ENCODE measurements at places on chromosomes 2 and 18. TPM values are rescaled to one million over a fixed set of nuclear protein-coding genes. Genes with fewer than 3 reads are reported as not detected.

The CTNNA2 gene
- total RNA-seq, result not detected

The NEU2 gene
- total RNA-seq, result not detected

The AGBL5 gene
- 2.1 TPM for total RNA-seq

The PMS1 gene
- total RNA-seq, result 8.7 TPM

The REG1B gene
- not detected for total RNA-seq

The CRYBA2 gene
- total RNA-seq, result not detected

The POTEE gene
- not detected for total RNA-seq

The SULT1C2 gene
- total RNA-seq, result not detected

The SKOR2 gene
- total RNA-seq, result not detected

The LYPD6 gene
- total RNA-seq, result 1.8 TPM

The MAP3K19 gene
- not detected for total RNA-seq

The AMER3 gene
- total RNA-seq, result not detected

The MFSD2B gene
- not detected for total RNA-seq

GRCh38 chr2:43032213-43033015 lies 194.0 kb downstream of the ZFP36L2 start:
- no peak for DNase-seq

DNA sequence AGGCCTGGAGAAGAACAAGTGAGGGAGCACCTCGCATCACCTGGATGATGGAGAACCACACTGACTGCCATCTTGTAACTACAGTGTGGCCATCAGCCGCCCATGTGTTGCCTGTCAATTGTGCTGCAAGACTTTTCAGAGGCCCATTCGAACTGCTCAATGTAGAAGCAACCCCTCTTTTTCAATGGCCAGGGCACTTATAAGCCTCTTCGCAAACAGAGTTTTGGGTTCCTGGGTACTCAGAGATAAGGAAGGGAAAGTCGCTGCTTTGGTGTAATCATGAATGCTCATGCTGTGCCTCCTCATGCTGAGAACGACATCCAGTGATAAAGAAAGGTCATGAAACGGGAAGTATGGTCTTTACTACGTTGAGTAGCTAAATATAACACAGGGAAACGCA lies 143.9 kb upstream of the SLC39A10 start:
- DNase-seq, result no peak

DNA sequence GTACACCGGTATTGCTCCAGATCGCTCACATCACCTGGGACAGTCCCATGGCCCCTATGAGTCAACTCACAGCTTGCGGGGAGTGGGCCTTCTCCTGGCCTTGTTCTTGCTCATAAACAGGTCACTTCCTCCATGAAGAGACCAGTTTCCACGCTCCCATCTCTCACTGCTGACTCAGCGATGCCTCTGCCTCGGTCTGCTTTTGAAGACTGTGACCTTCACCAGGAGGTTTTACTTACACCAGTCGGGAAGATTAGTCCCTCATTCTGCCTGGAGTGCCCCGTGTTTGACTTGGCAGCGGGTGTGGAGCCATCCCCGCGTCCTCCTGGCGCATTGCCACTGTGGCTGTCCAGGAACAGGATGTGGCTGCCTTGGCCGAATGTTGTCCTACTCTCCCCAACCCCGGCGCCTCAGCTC lies 159.8 kb downstream of the RHBDD1 start:
- no peak for DNase-seq

DNA sequence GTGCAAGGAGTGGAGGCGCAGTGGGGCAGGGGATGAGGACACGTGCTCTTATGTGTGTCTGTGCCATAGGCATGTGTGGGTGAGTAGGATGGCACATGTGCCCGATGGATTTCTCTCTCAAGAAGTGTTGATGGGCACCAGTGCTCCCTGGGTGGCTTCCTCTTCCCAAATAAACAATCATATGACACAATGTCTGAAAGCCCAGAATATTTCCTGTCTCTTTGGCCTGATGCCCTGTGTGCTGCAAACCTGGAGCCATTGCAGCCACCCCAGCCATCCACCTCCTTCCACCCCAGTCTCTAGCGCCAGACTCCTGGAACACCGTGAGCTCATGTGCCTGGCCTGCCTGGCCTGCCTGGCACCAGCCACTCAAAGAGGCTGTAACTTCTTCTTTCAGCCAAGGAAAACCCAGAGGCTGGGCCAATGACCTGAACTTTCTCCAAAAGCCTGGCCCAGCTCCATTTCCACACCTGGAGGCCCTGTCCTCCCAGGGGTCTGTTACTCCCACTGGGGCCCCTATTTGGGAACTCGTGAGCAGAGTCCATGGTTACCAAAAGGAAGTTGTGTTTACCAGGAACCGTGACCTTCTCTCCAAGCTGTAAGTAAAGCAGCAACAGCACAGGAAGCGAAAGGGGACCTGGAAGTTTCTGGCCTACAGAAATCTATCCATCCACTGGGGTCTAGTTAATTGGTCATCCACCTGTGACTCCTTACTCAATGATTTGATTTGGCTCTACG lies 9.5 kb upstream of the ZBTB7C start:
- DNase-seq, result peak; percentile 61

DNA sequence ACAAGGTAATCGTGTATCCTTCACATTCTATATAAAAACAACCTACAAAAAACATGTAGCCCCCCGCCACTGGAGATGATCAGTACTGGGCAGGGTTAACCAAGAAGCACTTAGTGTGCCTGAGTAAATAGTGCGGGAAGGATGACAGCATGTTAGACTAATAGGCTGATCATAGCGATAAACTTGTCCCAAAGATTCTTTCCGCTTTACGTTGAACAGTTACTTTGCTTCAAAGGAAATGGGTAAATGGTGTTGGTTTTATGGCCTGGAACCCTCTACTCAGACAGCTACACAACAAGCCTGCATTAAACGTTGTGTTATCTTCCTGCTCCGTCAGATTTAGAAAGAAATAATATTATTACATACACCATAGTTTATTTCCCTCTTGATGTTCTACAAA lies 67.7 kb downstream of the CTAGE1 start:
- DNase-seq, result no peak

GRCh38 chr2:222127660-222128059 lies 171.1 kb downstream of the PAX3 start:
- no peak for DNase-seq

DNA sequence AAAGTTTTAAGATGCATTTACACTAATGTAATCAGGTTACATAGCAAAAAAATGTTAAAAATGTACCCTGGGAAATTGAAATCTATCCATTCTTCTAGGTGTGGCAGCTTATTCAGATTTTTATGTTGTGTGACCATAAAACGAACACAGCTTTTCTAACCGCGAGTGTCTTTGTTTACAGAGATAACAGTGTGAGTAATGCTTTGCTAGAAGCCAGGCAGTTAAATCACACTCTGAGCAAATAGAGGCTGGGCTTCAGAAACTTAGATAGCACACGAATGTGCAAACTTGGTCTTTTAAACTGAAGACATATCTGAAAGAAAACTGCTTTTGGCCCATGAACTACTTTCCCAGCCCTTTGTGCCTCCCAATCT lies 116.1 kb downstream of the SPTBN1 start:
- no peak for DNase-seq

DNA sequence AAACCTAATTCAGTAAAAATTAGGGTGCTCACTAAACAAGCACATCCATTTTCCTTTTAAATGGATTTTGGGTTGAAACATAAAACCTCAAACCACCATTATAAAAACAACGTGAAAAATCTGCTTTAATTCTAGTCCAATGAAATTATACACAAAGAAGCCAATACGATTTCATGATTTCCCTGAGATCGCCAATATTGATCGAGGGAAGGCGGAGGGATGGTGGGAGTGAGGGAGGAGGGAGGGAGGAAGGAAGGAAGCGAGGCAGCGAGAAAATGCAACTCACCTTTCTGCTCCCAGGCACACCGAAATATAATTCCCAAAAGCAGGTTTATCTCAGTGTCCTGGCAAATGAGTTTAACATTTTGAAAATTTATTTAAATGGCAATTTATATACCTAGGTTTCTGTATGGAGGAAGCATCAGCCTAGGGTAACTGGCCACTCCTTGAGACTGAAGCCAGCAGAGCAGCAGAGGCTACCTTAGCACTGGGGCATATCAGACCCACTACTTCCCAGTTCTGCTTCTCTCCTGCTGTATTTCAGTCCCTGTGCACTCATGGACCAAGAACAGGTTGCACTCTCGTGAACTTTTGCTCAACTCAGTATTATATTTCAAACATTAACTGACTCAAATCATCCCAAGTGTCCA lies 2.3 kb upstream of the ONECUT2 start:
- no peak for DNase-seq

- DNase-seq, result no peak
These were observed 39.0 kb upstream of the LBH start for GRCh38 chr2:30192314-30192713.

GRCh38 chr2:133063775-133064174 lies 393.8 kb upstream of the LYPD1 start:
- DNase-seq, result no peak

- DNase-seq, result no peak
These were observed 452.5 kb upstream of the CHAC2 start for GRCh38 chr2:53315149-53315548.

GRCh38 chr2:217553679-217554078 lies 449.1 kb downstream of the TNS1 start:
- no peak for DNase-seq

- DNase-seq, result no peak
These were observed 49.6 kb downstream of the ZEB2 start for GRCh38 chr2:144470334-144470733.

DNA sequence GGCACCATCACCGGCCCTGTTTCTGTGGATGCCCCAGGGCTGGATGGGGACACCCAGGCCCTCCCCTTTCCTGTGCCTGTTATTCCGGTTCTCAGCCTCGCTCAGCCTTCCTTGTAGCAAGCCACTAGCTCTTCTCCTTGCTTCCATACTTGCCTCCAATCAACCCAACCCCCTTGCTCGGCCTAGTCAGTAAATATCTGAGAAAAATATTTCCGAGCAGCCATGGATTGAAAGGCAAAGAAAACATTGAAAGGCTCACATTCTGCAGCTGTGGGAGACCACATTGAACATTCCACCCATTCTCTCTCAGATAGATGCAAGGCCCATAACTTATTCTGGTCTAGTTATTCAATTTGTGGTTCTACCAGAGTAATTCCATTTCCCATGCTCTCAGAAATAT lies 114.9 kb downstream of the SPP2 start:
- no peak for DNase-seq

DNA sequence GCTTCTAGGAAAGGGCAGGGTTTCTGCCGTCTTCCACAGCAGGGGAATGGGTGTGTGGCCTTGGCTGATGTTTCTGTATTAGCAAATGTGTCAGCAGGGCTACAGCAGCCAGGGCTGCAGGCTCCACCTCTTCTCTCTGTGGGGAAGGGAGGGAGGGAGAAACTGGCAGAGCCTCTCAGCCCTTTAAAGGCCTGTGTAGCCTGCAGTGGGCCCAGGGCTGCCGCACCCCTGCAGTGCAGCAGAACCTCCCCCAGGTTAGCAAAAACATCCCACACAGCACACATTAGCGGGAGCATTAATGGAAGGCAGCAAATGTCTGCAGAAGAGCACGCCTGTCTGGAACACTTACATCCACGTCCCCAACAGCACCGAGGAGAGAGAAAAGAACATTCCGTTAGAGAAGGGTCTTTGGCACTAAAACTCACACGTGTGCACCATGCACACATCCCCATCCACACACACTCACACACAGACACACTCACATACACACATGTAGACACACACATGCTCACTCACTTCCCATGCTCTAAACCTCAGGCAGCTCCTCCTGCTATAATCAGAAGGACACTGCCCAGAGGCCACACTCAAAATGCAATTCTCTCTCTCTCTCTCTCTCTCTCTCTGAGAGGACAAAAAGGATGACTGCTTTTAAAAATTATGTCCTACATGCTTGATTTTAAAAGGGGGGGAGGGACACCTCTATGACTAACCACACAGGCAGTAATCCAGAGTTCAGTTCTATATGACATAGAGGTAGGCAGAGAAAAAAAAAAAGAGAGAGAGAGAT lies 24.1 kb downstream of the MRPL35 start:
- peak; percentile 85 for DNase-seq

GRCh38 chr2:80255918-80256781 lies 48.4 kb downstream of the LRRTM1 start:
- no peak for DNase-seq

DNA sequence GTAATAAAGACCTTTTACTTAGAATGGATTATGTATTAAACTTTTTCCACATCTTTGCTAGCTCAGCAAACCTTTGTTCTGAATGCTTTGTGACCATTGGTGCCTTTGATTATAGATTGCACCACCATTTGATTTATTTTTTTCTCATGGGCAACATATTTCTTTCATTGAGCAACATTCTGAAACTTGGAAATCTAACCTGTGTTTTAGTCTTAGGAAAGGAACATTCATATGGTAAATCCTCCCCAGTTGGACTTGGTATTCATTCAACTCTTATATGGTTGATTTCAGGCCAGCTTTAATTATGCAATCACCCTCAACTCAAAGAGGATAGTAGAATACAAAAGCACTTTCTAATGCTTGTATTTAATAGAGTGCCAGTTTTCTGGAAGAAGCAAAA lies 1077.9 kb upstream of the ZEB2 start:
- DNase-seq, result no peak

GRCh38 chr2:181438261-181438660 lies 18.9 kb upstream of the ITGA4 start:
- DNase-seq, result no peak

DNA sequence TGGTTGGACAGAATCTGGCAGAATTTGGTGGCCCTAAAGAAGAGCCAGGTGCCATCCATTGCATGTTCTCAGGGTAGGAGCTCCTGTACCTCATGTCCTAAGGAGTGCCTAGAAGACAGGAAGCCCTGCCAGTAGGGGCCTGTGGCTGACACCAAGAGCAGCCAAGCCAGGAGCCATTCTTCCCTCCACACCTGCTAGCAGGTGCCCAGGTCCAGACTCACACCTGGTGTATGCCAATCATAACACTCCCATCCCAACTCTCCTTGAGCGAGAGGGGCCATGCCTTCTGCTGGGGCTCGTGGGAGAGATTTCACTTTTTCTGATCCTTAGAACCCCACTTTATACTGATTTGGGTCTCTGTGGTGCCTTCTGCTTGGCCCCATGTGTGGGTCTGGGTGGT lies 26.5 kb upstream of the TMEM37 start:
- DNase-seq, result no peak

DNA sequence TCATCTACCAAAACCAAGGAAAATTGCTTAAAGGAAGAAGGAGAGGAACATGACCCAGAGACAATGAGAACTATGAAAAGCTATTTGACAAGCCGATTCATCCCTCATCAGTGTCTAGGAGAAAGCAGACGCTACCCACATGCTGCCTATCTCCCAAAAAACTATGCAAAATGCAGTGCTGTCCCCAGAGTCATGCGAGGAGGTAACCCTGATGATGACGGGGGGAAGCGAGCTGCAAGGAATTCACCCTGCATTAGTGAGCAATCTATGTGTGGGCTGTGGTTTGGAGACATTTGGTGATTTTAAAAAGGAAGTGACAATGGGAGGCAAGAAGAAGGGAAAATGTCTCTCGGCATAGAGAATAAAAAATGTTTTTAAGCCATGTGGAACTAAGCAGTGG lies 472.7 kb downstream of the CMPK2 start:
- no peak for DNase-seq

- no peak for DNase-seq
These were observed 99.0 kb upstream of the ACVR1C start for GRCh38 chr2:157727693-157728092.

GRCh38 chr2:106956879-106957278 lies 70.9 kb upstream of the ST6GAL2 start:
- DNase-seq, result no peak

- DNase-seq, result no peak
These were observed 229.2 kb downstream of the SEPTIN10 start for GRCh38 chr2:109384308-109385271.

- no peak for DNase-seq
These were observed 41.8 kb downstream of the RAPGEF4 start for GRCh38 chr2:172777431-172777830.

GRCh38 chr2:121479882-121480522 lies 50.7 kb upstream of the RNU4ATAC start:
- no peak for DNase-seq

GRCh38 chr18:43992741-43993140 lies 687.9 kb upstream of the SETBP1 start:
- no peak for DNase-seq

Data from ascending aorta (tissue), 2 donors.